ENCODE measurements at places on chromosomes 12 and 14.

GRCh38 chr14:68978172-68978911 is 760 bp downstream of the ACTN1 start:
- peak; percentile 39 for DNase-seq

DNA sequence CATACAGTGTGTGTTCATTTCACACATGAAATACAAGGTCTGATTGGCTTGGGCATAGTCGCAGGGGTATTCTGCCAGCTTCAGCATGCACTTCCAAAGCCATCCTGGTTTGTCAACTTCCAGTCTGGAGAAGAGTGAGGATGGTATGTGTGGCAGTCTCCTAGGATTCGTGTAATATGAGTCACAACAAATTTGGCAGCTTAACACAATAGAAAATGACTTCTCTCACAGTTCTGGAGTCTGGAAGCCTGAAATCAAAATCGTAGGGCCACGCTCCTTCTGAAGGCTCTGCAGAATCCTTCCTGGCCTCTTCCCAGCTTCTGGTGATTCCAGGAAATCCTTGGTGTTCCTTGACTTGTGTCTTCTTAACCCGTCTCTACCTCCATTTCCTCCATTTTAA is 167.5 kb downstream of the PPM1H start:
- DNase-seq: no peak

- DNase-seq: peak; percentile 90
Observed at GRCh38 chr12:108730365-108731104, 783 bp downstream of the CORO1C start.

DNA sequence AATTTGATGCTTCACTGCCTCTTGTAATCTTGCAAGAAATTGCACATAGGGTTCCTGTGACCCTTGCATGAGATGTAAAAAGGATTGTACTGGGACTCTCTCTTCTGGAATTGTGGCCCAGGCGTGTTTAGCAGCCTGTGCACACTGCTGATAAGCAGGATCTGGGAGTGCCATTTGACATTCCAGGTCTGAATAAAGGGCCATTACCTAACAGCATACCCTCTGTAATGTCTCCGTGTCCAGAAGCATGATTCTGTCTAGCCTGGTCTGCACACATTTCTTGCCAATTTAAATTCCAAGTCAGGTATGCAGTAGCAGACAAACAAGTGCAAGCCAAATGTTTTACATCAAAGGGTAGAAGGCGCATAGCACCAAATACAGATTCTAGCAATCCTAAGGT is 18.1 kb upstream of the MAPKAPK5 start:
- DNase-seq: no peak

DNA sequence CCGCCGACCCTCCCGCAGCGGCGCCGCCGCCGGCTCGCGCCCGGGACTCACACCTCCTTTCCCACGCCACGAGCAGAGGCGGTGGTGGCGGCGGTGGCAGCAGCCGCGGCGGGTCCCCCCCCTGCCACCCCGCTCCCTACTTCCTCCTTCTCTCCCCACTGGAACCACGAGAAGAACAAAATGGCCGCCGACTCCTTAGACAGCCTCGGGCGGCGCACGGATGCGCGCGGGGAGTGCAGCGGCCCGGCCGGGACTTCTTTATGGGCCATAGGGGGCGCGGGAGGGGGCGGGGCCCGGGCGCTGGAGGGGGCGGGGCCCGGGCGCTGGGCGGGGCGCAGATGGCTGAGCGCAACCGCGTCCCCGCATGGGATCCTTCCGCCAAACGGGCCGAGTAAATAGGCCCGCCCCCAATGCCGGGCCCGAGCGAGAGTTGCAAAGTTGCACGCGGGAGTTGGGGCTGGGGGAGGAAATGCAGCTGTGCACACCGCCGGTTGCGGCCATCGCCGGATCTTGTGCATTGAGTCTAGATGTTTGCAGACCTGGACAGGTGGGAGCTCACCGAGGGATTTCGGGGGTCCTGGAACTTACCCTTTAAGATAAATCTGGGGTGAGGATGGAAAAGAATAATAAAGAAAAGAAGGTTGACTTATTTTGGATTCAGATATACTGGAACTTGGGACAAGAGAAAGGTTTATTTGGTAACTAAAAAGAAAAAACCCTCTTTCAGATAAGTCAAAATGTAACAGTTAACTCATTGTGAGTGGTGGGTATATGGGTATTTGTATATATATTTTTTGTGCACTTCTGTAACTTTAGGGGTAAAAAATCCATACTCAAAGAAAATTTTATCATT is at the start of gene PPP1CC:
PPP1CC (minus strand) TSS at position 174 of the 853 bp plus-strand sequence. CDS start 184 bp downstream, outside the sequence.
- DNase-seq: peak; percentile 99

GRCh38 chr14:77883131-77883846 is 83.4 kb downstream of the ADCK1 start:
- peak; percentile 56 for DNase-seq

DNA sequence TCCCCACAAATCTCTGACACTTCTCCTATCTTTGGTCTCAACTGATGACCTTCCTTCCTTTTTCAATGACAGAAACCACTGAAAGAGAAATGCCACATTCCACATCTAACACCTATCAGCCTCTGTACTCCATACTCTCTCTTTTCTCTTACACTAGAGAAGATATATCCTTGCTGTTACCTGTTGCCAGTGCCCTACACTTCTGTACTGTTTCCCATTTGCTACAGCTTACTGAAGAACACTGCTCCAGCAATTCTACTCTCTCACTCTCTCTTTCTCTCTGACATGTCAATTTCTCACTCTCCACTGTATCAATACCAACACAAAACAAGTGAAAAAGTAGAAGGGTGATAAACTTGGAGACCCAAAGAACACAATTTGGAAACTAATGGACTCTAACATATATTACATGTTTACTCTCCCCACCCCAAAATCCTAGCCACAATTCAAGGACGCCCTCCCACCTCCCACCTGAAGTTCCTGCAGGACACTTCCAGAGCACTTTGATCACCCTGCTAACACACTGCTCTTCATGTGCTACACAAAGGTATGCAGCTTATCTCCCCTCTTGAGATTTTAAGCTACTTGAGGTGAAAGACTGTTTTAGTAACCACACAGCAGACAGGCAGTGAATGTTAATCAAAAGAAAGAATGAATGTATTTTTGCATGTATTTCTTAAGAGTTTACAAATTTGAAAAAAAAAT is 95.0 kb downstream of the MED13L start:
- no peak for DNase-seq

DNA sequence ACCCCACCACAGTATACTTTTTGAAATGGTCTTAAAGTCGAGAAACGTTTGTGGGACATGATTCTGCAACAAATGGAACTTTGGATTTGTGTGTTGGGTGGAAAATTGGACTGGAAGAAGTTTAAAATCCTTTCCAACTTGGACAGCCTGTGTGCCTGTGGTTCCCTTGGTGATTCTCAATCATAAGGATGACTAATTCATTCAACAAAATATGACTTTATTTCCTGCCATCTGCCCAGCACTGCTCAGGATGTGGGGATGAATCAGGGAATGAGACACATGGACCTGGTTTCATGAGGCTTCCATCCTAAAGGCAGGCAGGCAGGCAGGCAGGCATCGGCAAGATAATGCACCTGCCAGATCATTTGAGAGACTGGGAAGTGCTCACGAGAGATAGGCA is 57.3 kb upstream of the TMEM132D start:
- DNase-seq: no peak

GRCh38 chr12:91990525-91990924 is 155.1 kb downstream of the BTG1 start:
- DNase-seq: no peak

DNA sequence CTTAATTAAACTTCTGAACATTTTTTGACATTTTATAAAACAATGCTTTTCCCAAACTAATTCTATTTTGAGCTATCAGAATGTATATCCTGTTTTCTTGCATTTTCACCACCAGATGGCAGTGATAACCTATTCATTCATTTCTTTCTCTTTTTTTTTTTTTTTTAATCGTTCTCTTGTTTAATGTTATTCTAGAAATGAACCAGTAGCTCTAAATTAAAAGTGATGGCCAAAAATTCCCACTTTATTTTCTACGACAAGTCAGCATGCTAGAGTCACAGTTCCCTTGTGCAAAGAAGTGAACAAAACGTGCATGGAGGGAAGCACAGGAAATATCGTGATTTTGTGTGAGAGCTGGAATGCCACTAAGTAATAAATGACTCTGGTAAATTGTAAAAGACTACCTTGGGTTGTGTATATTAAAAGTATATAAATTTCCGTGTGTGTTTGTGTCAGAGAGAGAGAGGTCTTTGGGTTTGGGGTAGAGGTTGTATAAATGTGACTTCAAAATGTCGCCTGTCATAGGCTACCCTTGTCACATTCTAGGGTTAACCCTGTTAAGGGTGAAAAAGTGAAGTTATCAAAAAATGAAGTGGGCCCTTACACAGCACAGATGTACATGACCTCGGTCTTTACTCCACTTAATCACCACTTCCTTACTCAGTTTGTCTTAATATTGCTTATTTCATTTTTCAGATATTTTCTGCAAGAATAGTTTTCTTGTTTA is 40.4 kb upstream of the LDHB start:
- no peak for DNase-seq

DNA sequence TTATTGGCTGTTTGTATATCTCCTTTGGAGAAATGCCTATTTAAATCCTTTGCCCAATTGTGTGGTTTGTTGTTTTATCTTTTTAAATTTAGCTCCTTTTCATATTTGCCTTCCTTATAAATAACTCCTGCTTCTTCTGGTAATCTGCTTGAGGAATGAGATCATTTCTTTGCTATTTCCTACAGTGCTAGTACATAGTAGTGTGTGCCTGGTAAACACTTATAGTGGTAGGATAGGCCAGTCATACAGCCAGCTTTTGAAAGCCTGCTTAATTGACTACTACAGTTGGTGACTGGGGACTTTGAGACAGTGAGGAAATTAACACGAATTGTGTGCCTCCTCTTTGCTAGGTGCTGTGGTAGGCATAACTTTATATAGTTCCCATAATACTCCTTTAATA is 68.7 kb downstream of the BORCS5 start:
- no peak for DNase-seq

DNA sequence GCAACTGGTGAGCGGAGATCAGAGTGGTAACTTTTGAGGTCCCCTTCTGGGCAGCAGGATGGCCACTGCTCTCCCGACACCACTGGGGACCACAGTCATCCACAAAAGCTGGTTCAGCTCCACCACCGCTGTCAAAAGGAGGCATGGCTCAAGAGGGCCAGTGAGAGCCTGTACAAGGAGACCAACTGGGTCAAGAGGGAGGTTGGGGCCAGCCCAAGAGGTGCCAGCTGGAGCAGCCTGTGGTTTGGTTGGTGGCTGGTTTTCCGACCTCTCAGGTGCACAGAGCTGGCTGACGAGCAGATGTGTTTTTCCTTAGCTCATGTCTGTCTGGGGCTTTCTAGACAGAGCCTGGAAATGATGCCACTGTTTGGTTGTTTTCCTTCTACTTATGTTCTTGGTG is 60.1 kb downstream of the ERH start:
- DNase-seq: no peak

- no peak for DNase-seq
Observed at GRCh38 chr12:26226122-26226521, 30.7 kb downstream of the SSPN start.

DNA sequence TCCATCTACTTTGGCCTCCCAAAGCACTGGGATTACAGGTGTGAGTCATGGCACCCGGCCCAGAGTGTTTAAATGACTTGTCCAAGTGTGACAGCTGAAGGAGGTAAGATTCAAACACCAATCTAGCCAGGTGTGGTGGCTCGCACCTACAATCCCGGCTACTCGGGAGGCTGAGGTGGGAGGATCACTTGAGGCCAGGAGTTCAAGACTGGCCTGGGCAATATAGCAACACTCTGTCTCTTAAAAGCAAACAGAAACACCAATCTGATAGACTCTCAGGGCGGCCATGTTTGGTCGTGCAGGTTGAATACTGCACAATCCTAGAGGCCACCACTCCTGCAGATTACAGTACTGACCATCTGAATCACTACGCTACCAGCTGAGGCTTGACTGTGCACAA is 68.7 kb downstream of the RBM19 start:
- DNase-seq: no peak

DNA sequence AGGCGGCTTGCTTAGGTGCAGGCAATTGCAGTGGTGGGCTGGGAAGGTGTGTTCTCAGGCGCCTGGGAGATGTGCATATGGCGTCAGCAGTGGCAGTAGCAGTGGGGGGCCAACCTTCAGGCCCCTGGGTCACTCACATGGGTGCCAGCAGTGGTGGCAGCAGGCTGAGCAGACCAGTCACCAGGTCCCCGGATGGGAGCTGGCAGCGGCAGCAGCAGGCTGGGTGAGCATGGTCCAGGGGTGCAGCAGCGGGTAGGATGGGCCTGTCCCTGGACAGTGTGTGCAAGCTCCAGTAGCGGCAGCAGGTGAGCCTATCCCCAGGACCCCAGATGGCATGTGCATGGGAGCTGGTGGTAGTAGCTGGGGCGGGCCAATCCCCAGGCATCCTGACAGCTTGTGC is 108.5 kb upstream of the TMEM260 start:
- no peak for DNase-seq

GRCh38 chr14:86858031-86858430 is 1135.0 kb downstream of the GALC start:
- DNase-seq: no peak

- peak; percentile 41 for DNase-seq
Observed at GRCh38 chr12:117069101-117069797, 30.0 kb downstream of the TESC start.

- no peak for DNase-seq
Observed at GRCh38 chr12:132095520-132096409, 48.4 kb downstream of the DDX51 start.

DNA sequence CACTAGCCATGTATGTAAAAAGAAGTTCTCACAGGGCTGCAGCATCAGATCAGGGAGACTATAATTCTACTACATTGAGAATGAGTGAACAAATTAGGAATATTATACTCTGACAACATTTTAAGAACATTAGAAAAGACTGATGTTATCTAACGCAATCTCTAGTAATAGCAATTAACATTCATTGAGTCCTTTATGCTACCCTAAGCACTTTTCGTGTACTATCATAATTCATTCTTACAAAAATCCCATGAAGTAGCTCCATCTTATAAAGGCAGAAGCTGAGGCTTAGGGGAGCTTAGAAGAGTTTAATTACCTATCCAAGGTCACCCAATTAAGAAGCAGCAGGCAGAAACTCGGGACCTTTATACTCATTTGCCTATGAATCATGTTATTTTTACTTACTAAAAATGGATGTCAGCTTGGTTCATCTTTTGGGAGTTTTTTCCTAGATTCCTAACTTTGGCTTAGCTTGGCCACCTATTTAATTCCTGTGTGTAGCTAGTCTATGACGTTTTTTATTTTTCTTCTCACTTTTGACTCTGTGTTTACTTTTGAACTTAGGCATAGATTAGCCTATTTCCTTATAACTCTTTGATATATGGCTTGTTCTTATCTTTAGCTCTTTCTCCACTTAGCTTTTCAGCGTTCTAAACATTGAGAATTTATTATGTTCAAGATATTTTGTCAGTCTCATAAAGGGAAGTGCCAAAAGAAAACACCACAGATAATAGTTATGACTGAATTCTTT is 333.5 kb upstream of the DCN start:
- DNase-seq: no peak

DNA sequence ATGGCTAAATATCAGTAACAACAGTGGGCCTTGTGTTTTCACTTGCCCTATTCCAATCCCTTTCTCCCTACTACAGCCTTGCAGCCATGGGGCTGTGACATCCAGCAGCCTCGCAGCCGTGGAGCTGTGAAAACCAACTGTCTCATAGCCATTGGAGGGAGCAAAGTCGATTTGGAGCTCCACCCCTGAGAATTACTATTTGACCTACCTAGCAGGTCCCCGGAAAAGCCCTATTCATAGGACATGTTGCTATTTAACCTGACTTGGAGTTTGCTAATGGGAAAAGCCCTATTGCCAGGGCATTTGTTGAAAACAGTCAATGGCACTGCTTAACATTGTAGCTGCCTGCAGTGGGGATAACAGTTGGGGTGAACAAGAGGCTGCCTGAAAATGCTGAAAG is 33.3 kb downstream of the ERG28 start:
- no peak for DNase-seq

All from suppressor macrophage (primary cell).